SK-N-SH treated with all-trans-retinoic acid at 6 μM for 48 hours (cell line): ENCODE measurements at places on chromosomes 11 and 22.

DNA sequence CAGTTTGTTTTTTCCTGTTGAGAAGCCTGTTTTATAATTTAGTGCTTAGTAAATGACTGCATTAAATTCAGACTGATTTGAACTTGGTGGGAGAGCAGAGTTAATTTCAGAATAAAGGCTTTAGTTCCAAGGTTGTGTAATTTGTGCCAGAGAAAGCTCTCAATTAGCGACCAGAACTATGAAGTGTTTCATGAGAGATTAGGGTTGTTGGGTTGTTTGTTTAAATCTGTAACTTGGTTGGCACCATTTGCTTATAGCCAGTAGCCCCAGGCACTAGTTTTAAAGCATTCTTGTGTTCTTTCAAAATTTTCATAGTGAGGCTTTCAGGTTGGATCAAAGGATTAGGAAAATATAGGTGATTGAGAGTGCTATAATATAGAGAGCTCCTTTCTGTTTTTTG is 25.5 kb downstream of the UVRAG start:
- no peak for ATAC-seq

DNA sequence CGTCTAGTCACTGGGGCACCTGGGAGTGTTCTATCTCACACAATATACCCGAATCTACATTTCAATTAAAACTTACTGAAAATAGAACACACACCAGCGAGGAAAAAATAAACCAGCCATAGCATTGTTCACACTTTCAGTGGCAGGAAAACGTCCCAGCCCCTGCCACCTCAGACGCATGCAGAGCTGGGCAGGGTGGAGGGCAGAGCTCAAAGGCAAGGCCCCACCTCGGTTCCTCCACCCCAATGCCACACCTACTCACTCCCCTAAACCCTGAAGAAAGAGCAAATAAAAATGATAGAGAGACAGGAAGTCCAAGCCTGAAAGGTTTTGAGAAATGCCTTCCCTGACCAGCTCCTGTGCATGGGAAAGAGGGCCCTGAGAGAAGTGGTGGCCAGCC is 14.8 kb downstream of the B3GNT6 start:
- no peak for ATAC-seq

- ATAC-seq = no peak
Observed at GRCh38 chr22:32922186-32922585, 120.7 kb downstream of the TIMP3 start.

DNA sequence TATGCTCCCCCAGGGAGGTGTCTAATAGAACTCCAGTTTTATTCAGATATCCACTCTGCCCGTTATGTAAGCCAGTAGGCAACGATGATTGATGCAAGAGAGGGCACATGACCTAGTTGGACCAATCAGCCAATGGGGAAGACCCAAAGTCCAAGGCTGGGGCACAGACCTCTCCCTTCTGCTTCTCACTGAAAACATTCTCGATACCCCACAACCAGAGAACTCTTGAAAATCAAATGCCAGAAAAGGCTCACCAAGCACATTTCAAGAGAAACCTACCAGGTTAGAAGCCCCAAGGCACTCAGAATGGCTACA is 7.4 kb downstream of the HIRA start:
- no peak for ATAC-seq

DNA sequence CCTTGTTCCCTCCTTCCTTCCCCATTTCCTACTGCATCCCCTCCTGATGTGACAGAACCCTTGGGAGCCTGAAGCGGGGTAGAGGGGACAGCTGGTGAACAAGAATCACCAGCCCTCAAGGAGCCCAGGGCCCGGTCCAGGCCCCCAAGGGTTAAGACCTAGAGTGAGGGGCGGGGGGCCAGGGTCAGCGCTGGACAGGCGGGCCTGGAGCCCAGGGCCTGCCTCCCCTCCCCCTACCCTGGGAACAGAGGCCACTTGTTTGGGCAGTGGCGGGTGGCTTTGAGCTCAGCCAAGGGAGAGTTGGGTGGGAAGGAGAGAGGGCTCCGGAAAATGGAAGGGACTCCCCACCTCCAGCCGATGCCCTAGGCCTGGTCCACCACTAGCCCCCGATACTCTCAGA is 2.1 kb downstream of the ARAP1 start:
- ATAC-seq = no peak

DNA sequence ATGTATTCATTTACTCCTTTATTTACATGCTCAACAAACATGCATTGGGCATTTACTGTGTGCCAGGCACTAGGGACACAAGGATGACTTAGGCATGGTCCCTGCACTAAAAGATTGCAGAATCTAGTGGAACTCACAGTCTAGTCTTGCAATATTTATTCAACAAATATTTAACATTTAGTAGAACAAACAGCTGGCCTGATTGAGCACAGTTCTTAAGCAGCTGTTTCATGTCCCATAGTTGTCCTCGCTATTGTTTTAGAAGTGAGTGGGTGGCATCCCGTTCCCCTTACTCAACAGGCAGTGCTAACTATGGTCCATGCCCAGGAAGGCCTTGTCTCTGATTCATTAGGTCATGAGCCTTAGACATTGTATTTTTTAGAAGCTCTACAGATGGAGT is 459.9 kb upstream of the CADM1 start:
- no peak for ATAC-seq
